ENCODE measurements at places on chromosomes 7 and 10. TPM values are rescaled to one million over a fixed set of nuclear protein-coding genes. Genes with fewer than 3 reads are reported as not detected.
A peak's percentile ranks its signal among the peaks of the same experiment; 100 is the strongest.

The NPFFR1 gene
- not detected for total RNA-seq

The SRRM3 gene
- total RNA-seq: not detected

The STN1 gene
- 14.0 TPM for total RNA-seq

The GPC2 gene
- total RNA-seq: 5.1 TPM

DNA sequence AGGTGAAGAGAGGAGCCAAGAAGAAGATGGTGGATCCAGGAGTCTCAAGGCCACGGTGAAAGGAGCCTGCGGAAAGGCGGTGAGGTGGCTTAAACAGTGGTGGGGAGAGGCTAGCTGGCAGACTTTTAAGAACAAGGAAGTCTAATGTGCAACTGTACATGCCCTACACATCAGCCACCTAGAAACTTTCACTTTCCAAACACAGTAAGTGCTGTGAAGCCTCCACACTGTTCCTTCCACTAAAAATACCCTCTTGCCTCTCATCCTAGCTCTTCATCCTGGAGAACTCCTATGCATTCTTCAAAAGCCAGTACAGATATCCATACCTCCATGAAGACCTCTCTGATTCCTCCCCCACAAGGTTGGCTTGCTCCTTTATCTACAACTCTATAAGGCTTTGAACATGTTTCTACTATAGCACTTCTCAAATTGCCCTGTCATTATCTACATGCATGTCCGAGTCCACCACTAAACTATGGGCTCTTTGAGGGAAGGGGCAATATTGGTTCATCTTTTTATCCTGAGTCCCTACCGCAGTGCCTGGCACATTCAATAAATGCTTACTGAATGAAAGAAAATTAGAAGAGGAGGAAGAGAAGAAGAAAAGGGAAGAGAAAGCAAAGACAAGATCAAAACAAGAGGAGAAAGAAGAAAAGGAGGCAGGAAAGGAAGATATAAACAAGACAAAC lies 54.2 kb downstream of the DNAJC12 start:
- H3K4me3 ChIP-seq: peak overlapping the region; percentile 63
- H3K27me3 ChIP-seq: no peaks in the 10 kb centered on the region
- peak overlapping the region; percentile 92 for H3K27ac ChIP-seq
- H3K36me3 ChIP-seq: no peaks in the 10 kb centered on the region
- no peak for DNase-seq

DNA sequence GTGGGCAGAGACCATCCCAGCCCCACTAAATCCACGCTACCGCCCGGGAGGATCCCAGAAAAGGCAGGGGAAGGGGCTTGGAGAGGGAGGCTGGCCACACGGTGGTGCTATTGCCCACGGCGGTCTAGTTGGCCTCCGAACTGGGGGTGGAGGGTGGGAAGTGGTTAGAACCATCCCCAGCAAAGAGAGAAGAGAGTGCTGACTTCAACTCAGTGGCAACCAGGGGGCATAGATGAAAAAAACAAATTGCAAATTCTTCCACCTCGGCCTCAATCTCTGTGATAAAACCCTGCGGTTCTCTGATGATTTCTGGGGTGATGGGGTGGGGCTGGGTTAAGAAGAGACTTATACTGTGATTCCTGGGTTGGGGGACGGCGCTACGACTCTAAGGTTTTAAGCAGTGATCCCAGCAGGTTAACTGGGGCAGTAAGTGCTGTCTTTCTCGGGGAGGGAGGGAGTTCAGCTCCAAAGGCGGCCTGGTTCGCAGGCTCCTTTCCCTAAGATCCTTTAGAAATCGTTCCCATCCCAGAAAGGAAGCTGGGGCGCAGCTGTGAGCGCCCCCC lies 154.5 kb upstream of the LYZL2 start:
- H3K36me3 ChIP-seq: no peaks in the 10 kb centered on the region
- peaks cover 14% of the 10 kb centered on the region for H3K27me3 ChIP-seq
- peaks cover 11% of the 10 kb centered on the region for H3K4me1 ChIP-seq
- DNase-seq: peak; percentile 61
- peak overlapping the region; percentile 81 for H3K4me3 ChIP-seq
- no peak overlapping the region for H3K27ac ChIP-seq

DNA sequence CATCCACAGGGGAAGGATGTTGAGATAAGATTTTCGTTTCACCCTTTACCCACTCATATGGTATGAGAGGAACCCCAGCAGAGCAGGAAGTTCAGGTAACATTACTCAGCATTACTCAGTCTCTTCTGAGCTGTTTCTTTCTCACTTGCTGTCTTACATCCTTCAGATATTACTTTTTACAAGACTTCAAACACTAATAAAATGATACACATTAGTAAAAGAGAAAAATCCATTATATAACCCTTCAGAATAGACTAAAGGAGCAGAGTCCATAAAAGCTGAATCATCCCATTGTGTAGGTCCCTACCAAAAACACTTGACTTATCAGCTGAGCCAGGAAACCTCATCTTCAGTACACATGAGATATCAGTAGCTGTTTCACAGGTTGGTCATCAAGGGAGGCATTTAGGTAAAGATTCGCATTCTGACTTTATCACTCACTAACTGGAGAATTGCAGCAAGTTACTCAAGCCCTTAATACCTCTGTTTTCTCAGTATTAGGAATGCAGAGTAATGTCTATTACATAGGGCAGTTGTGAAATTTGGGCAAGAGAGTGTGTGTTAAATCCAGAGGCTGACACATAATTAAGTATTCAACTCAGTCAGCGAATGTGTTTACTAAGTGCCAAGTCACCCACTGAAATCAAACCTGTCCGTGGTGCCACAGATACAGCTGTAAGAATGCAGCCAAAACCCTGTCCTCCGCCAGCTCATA lies 44.7 kb downstream of the KLF6 start:
- H3K36me3 ChIP-seq: no peaks in the 10 kb centered on the region
- DNase-seq: no peak
- H3K4me3 ChIP-seq: no peak overlapping the region
- no peak overlapping the region for H3K27ac ChIP-seq

DNA sequence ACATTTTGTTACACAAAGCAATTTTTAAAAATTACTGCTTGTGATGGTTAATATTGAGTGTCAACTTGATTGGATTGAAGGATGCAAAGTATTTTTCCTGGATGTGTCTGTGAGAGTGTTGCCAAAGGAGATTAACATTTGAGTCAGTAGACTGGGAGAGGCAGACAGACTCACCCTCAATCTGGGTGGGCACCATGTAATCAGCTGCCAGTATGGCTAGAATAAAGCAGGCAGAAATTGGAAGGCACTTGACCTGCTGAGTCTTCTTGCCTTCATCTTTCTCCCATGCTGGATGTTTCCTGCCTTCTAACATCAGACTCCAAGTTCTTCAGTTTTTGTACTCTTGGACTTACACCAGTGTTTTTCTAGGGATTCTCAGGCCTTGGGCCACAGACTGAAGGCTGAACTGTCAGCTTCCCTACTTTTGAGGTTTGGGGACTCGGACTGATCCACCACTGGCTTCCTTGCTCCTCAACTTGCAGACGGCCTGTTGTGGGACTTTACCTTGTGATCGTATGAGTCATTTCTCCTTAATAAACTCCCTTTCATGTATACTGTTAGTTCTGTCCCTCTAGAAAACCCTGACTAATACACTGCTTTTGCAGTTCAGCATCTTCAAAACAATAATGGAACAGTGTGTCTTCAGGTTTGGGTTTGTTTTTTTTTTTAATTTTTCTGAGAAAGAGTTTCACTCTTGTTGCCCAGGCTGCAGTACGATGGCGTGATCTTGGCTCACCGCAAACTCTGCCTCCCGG lies 244.1 kb upstream of the SEMA3C start:
- H3K27me3 ChIP-seq: no peaks in the 10 kb centered on the region
- no peaks in the 10 kb centered on the region for H3K36me3 ChIP-seq
- H3K4me1 ChIP-seq: no peaks in the 10 kb centered on the region
- DNase-seq: no peak

GRCh38 chr10:101938305-101939007 lies 94.9 kb upstream of the KCNIP2 start:
- peaks cover 41% of the 10 kb centered on the region for H3K4me1 ChIP-seq
- peaks cover 50% of the 10 kb centered on the region for H3K36me3 ChIP-seq
- no peak overlapping the region for H3K27ac ChIP-seq

DNA sequence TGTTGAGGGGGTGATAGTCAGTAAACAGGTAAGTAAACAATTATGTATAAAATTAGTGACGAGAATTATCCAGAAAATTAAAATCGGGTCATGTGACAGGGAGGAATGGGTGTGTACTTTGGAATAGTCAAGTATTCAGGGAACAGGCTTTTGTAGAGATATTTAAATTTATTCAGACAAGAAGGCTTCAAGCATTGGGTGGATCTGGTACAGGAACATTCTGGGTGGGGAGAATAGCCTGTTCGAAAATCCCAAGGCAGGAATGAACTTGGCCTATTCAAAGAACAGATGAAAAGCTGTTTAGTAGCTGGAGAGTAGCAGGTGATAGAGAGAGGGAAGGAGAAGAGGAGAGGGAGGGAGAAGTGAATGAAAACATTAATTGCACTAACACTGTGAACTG lies 448.9 kb upstream of the FZD8 start:
- H3K36me3 ChIP-seq: no peaks in the 10 kb centered on the region
- no peaks in the 10 kb centered on the region for H3K4me1 ChIP-seq
- no peak overlapping the region for H3K27ac ChIP-seq
- H3K27me3 ChIP-seq: no peaks in the 10 kb centered on the region
- no peak overlapping the region for H3K4me3 ChIP-seq

DNA sequence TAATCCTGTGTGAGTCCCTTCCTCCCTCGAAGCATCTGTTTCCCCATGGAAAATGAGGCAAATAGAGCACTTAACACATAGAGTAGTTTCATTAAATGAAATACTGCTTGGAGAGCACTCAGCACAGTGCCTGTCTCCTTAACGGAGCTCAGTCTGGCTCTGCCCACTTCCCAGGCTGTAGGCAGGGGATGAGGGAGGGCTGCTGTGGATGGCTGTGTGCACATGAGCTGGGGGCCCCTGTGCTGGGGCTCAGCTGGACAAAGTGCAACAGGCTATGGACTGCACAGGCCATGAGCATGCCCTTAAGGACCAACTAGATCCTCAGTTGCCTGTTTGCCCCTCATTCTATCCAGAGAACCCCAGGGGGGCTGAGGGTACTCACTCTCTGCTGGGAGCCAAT lies 14.5 kb downstream of the ZCCHC24 start:
- H3K36me3 ChIP-seq: no peaks in the 10 kb centered on the region
- no peaks in the 10 kb centered on the region for H3K4me1 ChIP-seq
- no peak overlapping the region for H3K4me3 ChIP-seq
- H3K27ac ChIP-seq: no peak overlapping the region

DNA sequence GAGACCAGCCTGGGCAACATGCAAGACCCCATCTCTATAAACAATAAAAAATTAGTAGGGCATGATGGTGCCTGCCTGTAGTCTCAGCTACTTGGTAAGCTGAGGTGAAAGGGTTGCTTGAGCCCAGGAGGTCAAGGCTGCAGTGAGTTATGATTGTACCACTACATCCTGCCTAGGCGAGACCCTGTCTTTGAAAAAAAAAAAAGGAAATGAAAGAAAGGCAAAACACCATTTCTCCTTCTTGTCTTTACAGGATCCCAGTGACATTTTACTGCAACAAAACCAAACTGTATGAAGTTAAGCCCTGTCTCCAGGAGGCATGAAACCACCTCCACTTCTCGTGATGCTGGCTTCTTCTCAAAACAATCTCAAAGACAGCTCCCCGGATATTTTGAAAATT lies 29.9 kb upstream of the PBLD start:
- DNase-seq: no peak
- H3K4me1 ChIP-seq: peaks cover 5% of the 10 kb centered on the region
- H3K27me3 ChIP-seq: no peaks in the 10 kb centered on the region
- H3K27ac ChIP-seq: peak overlapping the region; percentile 18

DNA sequence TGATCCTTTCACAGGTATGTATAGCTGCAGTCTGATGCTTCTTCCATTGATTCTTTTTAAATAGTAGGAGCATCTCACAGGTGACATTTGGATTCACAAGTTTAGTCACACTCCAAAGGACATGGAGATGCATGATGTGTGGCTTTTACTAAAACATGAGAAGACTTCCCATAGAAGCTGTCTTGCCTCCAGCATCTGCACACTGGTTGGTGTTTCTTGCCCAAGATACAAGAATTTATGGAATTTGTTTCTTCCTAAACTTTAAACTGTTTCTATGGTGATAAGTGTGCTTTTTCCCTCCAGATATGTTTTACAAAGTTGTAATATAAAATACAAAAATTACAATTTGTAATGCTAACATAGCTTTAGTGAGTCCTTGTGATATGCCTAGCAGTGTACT lies 24.2 kb downstream of the ADIRF start:
- no peaks in the 10 kb centered on the region for H3K4me1 ChIP-seq
- H3K4me3 ChIP-seq: no peak overlapping the region
- H3K27me3 ChIP-seq: peaks cover 13% of the 10 kb centered on the region
- no peak overlapping the region for H3K27ac ChIP-seq
- DNase-seq: no peak

DNA sequence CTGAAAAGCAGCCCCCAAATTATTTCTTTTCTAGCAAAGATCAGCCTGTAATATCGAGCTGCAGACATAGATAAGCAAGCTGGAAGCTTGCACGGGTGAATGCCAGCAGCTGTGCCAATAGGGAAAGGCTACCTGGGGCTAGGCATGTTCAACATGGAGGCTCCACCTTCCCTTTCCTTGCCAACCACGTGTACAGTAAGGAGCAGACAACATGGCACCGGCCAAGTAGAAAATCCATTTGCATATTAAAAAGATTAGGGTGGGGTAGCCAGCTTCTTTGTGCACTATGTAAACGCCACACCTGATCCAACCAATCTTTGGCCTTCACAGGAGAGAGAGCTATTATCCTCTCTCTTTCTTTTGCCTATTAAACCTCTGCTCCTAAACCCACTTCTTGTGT lies 56.7 kb upstream of the SEPHS1 start:
- no peak overlapping the region for H3K27ac ChIP-seq
- H3K4me1 ChIP-seq: no peaks in the 10 kb centered on the region
- DNase-seq: no peak
- no peak overlapping the region for H3K4me3 ChIP-seq
- H3K27me3 ChIP-seq: peaks cover 4% of the 10 kb centered on the region

DNA sequence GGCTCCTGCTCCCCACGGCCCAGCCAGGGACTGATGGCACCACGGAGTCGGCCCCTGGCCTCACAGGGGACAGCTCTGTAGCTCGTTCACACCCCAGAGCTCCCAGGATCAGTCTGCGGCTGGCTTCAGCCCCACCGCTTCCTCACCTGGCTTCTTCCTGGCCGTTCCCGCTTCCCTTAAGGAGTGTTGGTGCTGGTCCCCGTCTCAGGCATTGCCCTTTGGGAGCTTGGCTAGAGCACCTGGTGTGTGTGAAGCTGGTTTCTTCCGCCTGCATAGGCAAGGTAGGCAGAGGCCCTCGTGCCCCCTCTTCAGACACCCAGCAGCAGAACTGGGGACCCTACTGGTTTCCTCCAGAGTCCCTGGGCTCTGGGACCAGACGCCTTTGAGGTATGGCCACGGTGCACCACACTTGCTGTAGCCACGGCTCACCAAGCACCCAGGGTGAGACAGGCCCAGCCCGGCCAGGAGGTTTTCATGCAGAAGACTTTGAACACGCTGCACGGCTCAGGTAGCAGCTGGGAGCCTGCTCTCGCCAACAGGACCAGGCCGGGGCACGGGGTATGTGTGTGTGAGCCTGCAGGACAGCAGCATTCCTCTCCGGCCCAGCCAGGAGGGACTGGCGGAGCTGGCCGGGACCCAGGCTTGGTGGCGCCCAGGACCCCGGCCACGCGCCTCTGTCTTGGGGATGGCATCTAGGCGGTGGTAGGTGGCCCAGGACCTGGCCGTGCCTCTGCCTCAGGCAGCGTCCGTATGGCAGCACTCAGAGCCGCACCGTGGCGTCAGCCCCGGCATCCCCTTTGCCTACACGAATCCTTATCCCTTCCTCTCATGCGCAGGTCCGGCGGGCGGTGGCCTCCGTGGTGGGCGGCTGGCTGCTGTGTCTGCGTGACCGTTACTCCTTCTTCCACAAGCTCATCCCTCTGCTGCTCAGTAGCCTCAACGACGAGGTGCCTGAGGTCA lies 13.2 kb upstream of the PRKAR1B start:
- DNase-seq: no peak
- no peak overlapping the region for H3K4me3 ChIP-seq
- H3K27me3 ChIP-seq: no peaks in the 10 kb centered on the region
- no peaks in the 10 kb centered on the region for H3K4me1 ChIP-seq
- H3K36me3 ChIP-seq: peaks cover 50% of the 10 kb centered on the region

- H3K27me3 ChIP-seq: no peaks in the 10 kb centered on the region
- no peak overlapping the region for H3K4me3 ChIP-seq
These were observed 396.5 kb upstream of the VSTM2A start for GRCh38 chr7:54145716-54146115.
